Nucleus accumbens (tissue), 56 donors: ENCODE measurements at places on chromosomes 11 and 22.

- no peak for DNase-seq
Observed at GRCh38 chr22:46618667-46619066, 1.5 kb upstream of the GRAMD4 start.

DNA sequence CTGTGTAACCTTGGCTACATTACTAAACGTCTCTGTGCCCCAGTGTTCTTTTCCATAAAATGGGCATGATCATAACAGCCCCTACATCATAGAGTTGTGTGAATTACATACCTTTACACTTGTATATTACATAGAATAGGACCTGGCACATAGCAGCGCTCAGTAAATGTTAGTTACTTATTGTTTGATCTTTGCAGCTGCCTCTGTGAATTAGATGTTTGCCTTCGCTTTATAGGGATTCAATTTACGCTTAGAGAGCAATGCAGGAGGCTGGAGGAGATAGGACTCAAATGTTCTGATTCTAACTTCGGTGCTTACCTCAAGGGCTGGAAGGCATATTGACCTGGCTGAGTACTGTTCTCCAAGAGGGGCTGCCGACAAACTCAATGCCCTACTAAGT is 10.4 kb upstream of the TIMP3 start:
- no peak for DNase-seq

GRCh38 chr22:12601870-12602779 is 2925.9 kb upstream of the OR11H1 start:
- no peak for DNase-seq

- peak; percentile 16 for DNase-seq
Observed at GRCh38 chr22:33000342-33001280, 57.6 kb downstream of the SYN3 start.

- DNase-seq: no peak
Observed at GRCh38 chr22:32685512-32685911, 116.0 kb upstream of the TIMP3 start.

GRCh38 chr11:73121692-73122091 is 20.4 kb downstream of the FCHSD2 start:
- no peak for DNase-seq
